ENCODE measurements at places on chromosomes 7 and 10. TPM values are rescaled to one million over a fixed set of nuclear protein-coding genes. Genes with fewer than 3 reads are reported as not detected.

PKD2L1 gene
- total RNA-seq, result not detected

AOAH gene
- not detected for total RNA-seq

CYCS gene
- 118 TPM for total RNA-seq

TMEM196 gene
- not detected for total RNA-seq

MMP21 gene
- total RNA-seq, result not detected

UBTD1 gene
- total RNA-seq, result 81.9 TPM

ZNF853 gene
- total RNA-seq, result 5.0 TPM

CDHR3 gene
- 3.1 TPM for total RNA-seq

BBS9 gene
- total RNA-seq, result 25.1 TPM

TMEM130 gene
- total RNA-seq, result 8.9 TPM

NKX1-2 gene
- 0.07 TPM for total RNA-seq

CNNM1 gene
- total RNA-seq, result 2.0 TPM

PNPLA8 gene
- total RNA-seq, result 21.3 TPM

KBTBD2 gene
- total RNA-seq, result 26.2 TPM

LIPJ gene
- total RNA-seq, result not detected

MBLAC1 gene
- total RNA-seq, result 2.7 TPM

DKK1 gene
- 7.4 TPM for total RNA-seq

FAM25A gene
- total RNA-seq, result not detected

SFTPD gene
- total RNA-seq, result 0.22 TPM

SLC13A1 gene
- total RNA-seq, result not detected

ZNF485 gene
- total RNA-seq, result 4.1 TPM

CCDC126 gene
- total RNA-seq, result 10.1 TPM

DPYSL4 gene
- 26.1 TPM for total RNA-seq

ZP3 gene
- total RNA-seq, result 1.4 TPM

FOXI2 gene
- total RNA-seq, result not detected

Measured in astrocyte (in vitro differentiated cells and primary cell).